ENCODE measurements at places on chromosomes 2 and 18.

DNA sequence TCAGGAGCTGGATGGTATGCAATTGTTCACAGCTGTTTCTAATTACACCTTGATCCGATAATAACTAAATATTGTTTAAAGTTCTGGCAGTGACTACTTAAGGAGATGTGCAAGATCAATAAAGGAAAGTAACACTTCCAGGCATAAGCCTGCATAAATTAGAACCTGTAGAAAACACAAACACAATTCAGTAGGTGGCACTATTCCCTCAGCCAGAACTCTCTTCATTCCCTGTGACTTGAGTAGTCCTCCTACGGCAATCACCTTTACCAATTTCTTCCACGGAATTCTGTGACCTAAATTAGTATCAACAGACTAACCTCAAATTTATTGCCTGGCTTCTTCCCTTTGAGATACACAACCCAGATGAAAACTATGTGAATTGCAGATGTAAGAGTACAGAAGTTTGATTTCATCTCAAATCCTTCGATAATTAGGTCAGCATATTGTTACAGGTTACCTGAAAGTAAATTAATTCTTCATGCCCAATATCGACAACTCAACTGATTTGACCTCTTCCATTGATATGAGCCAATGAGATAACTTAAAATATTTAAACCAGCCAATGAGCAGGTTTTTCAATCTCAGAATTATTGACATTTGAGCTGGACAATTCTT, 137.8 kb downstream of the PID1 start:
- peak; percentile 19 for DNase-seq

GRCh38 chr2:233572468-233572867, 5.9 kb upstream of the USP40 start:
- DNase-seq: no peak

GRCh38 chr18:59343926-59344325, 15.1 kb downstream of the LMAN1 start:
- DNase-seq: no peak

GRCh38 chr18:40935423-40935822, 1019.6 kb upstream of the PIK3C3 start:
- DNase-seq: no peak

DNA sequence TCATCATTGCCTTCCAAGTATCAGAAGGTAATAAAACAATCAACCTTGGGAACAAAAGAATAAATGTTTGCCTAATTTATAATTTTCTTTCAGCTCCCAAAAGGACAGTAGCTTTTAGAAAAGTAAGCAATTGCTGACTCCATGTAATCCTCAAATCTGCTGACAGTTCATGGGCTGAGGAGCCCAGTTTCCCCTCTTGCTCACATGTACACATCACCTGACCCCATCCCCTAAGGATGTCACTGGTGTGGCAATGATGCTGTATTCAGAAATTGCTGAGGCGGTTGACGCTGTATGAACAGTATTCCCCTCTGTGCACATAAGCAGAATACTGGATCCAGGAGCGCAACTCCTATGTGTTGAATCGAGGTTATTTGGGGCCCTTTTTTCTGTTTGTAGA, 56.1 kb upstream of the LYPD1 start:
- DNase-seq: no peak

- DNase-seq: no peak
Measured at GRCh38 chr2:226295681-226296080, 503.9 kb downstream of the IRS1 start.

DNA sequence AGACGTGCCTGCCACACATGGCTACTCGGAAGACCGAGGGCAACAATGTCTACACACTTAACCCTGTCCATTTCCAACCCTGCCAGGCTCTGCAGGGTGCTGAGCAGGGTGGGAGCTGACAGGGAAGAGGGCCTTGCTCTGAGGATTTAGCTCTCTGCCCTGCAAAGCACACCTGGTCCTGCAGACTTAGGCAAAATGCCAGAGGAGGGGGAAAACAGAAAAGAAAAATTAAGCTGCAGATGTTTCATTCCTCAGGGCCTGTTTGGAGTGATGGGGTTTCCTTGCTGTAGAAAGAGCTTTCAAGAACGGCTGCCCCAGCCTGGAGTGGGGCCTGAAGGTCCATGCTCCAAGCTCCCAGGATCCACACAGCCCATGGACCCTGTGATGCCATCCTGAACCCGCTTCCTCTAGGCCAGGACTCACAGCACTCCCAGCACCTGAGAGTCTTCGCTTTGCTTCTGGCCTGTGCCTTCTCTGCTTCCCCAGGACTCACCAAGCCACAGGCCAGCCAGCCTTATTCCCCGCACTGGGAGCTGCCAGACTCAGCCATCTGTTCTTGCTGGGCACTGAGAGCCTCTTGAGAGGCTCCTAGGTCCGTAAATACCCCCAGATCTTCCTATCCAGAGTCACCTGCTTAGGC, 9.1 kb upstream of the TEX51 start:
- DNase-seq: peak; percentile 77

- no peak for DNase-seq
Measured at GRCh38 chr2:39445934-39446333, 8.8 kb upstream of the MAP4K3 start.

DNA sequence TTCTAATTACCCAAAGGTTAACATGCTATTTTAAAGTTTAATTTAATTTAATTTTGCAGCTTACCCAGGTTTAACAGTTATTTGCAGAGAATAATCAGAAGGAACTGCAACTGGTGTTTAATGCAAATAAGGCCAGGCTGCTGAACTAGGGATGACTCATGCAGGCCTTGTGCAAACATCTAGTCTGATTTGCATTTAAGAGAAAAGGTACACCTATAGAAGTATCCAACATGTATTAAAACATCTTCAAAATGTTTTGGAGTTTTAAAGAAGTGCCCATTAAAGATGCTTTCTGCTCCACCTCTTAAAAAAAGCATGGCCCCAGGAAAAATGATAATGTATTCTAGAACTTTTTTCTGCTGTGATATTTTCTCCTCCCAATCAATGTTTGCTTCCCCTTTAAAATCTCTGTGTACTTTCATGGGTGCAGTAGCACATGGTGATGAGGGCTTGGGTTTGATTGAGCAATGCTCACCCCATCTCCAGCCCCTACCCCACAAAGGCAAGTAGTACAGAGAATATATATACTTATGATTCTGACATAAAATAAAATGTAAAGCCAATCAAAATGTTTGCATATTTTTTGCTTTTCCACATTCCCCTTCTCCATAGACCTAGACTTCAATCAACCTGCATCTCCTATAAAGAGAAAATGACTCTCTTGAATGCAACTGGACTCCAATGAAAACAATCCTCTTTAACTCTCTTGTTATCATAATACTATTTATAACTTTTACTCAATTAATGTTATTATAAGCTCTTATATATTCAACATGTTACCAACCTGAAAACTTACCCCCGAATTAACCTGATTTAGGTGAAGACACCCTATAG, 54.1 kb downstream of the ATP8B1 start:
- no peak for DNase-seq

- no peak for DNase-seq
Measured at GRCh38 chr2:181165199-181165868, 184.9 kb downstream of the UBE2E3 start.

- peak; percentile 55 for DNase-seq
Measured at GRCh38 chr2:54899576-54900200, 150.6 kb downstream of the RTN4 start.

DNA sequence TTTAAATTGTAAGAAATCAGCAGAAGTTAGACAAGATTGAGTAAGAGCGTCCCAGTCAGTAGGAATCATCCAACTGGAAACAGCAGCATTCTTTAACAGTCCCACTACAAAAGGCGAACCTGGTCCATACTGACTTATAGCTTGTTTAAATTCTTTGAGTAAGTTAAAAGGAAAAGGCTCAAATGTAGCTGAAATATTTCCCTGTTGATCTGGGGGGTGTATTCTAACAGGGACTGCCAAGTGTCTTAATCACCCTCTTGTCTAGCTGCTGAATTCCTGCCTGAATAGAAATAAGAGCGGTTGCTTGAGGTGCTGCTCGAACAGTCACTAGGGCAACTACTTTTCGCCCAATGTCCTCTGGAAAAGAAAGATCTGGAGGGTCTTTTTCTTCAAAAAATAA, 56.4 kb upstream of the FMNL2 start:
- DNase-seq: no peak

DNA sequence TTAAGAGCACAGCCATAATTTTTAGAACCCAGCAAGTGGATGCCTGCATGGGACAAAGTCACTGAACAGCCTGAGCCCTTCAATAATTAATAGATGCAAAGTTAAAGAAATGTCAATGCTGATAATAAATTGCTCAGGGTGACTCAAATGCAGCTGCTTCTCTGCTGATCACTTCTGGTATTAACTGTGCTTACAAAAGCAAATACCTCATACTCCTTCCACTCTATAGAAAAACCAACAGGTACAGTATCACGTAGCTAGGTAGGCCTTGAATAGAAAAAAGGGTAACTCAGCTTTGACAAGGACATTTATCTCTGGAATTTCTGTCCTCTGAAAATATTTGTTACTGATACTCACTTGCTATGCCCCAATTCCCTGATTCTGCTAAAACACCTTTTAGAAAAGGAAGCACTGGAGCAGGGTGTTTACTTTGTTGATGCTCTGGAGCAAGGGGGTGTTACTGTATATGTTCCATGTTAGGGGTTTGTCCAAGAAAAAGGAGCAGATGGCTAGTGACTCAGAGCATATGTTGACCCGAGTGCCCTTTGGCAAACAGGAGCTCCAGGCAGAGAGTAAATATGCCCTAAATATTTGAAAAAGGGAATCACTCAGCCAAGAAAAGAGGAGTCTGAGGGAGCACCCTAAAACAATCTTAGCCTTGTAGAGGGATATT, 59.1 kb upstream of the RTN4 start:
- peak; percentile 69 for DNase-seq

DNA sequence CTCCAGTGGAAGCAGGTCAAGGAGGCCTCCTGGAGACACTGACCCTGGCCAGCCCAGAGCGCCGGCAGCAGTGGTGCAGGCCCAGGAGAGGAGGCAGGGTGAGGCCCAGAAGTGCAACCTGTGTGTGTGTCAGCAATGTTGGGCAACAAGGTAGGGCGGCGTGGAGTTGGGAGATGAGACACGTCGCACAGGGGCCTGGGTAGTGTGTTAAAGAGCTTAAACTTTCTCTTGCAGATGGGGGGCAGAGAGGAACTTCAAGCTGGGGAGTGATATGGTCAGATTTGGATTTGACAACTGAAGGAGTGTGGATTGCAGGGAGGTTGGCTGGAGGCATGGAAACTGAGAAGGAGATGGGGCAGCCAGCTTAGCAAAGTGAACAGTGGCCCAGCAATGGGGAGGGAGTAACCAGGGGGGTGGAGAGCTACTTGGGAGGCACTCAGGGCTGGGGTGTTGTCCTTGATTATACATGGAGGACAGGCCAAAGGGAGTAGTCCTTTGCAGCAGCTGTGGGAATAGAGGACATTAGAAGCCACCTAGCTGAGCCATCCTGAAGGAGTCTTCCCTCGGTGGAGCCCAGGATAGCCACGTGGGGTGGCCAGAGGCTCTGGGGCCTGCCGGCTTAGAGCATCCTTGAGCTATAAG, 278.6 kb upstream of the HS6ST1 start:
- no peak for DNase-seq

GRCh38 chr2:106153781-106154180, 40.3 kb downstream of the UXS1 start:
- no peak for DNase-seq

DNA sequence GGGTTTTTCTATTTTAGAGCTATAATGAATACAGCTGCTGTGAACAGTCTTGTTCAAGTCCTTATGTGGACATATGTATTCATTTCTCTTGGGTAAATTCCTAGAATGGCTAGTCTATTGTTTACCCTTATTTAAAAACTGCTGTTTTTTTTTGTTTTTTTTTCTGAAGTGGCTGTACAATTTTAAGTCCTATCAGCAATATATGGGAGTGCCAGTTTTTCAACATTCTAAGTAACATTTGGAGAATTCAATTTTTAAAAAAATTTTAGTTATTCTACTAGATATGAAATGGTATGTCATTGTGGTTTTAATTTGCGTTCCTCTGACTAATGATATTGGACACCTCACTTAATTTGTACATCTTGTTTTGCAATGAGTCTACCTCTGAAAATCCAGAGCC, 349.7 kb downstream of the SATB2 start:
- no peak for DNase-seq

GRCh38 chr2:14942987-14943386, 310.5 kb downstream of the LRATD1 start:
- no peak for DNase-seq

DNA sequence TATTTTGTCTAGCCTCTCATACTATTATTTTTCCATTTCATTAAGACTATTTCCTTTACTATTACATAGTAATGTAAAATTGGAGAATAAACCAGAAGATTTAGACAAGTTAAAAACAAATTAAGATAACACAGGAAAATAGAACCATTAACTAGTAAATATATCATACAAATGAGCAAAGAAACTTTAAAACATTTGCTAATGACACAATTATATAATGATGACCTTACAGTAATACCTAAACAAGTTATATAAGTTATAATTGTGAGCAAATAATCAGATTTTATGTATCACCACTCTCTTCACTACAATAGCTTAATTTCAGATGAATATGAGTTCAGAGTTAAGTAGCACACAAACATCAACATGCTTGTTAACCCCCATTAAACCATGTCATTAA, 72.6 kb upstream of the GRB14 start:
- DNase-seq: no peak

DNA sequence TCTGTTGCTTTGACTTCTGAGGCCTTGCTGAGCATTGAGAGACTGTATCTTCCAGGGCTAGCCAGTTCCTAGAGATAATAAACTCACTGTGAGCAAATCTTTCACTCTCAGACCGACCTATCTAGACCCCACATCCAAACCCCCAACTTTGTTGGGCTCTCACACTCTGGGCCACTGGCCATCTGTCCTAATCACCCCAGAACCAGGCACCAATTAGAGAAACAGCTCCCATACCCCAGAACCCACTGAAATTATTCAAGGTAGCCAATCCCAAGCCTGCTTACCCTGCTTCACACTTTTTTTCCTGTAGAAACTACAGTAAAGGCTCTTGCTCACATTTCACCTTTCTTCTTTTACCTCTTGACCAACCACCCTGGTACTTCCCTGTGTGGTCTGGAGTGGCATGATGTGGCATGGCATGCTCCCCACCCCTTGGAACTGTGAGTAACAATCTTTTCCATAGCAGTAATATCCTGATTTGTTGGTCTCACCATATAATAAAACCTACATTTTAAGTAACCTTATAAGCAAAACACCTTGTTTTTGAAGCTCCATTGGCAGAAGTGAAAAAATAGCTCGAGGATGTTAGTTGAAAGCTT, 55.2 kb downstream of the ANKRD12 start:
- DNase-seq: no peak

GRCh38 chr2:191836853-191837769, 9.8 kb downstream of the CAVIN2 start:
- DNase-seq: no peak

- no peak for DNase-seq
Measured at GRCh38 chr18:7470101-7470500, 97.0 kb upstream of the PTPRM start.

- DNase-seq: no peak
Measured at GRCh38 chr18:22542406-22542835, 124.7 kb upstream of the CTAGE1 start.

- DNase-seq: peak; percentile 64
Measured at GRCh38 chr18:62524440-62525200, 1.8 kb downstream of the ZCCHC2 start.

DNA sequence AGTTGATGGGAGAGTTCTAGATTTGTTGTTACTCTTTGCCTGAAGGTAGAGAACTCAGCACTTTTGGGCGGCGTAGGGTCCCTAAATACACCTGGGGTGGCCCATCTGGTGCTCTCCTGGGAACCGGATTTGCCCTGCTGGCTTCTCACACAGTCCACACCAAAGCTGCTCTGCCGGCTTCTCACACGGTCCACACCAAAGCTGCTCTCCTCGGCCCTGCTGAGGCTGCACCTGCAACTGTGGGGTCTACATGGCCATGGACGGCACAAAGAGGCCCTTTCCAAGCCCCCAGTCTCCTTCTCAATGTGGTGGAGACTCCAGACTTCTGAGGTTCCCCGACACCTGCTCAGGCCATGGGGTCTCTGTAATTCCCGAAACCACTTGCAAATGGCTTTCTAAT, 124.8 kb upstream of the GPC1 start:
- no peak for DNase-seq
